ENCODE measurements at places on chromosomes 2 and 18.

GRCh38 chr2:112600634-112601033, 16.2 kb downstream of the CHCHD5 start:
- DNase-seq, result no peak

- DNase-seq, result no peak
Observed at GRCh38 chr2:104312684-104313083, 541.2 kb upstream of the POU3F3 start.

GRCh38 chr18:28514699-28515098, 337.8 kb upstream of the CDH2 start:
- DNase-seq, result no peak

DNA sequence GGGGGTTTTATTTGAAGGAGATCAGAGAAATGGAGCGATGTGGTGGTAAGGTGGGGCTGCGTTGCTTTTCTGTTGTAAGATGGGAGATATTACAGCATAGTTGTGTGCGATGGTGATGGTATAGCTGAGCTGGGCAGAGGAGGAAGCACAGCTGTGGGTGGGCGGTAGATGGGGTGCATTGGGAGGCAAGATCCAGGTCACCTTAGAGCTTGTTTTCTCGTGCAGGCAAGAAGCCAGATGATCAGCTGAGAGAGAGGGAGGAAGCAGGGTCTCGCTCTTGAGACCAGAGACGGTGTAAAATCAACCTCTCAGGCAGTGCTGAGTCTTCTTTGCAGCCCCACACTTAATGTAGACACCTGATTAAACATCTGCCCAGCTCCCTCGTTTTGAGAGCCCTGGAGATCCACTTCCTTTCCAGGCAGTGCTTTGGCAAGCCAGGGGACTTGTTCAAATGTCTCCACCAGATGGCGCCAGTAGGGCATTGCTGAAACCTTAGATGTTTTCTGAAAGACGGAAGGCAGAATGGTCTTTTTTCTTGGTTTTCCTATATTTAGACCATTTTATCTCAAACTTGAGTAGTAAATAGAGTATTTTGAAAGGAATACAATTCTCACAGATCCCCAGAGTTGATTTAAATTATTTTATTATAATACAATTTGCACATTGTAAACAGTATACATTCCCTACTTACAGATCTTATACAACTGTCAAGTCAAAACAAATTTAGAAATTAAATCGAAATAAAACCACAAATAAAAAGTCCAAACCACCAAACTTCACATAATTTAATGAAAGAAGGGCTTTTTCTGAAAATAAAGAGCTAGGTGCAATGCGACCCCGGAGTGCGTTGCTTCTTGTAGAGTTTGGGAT, 21.1 kb upstream of the LYPD6B start:
- DNase-seq, result peak; percentile 69

DNA sequence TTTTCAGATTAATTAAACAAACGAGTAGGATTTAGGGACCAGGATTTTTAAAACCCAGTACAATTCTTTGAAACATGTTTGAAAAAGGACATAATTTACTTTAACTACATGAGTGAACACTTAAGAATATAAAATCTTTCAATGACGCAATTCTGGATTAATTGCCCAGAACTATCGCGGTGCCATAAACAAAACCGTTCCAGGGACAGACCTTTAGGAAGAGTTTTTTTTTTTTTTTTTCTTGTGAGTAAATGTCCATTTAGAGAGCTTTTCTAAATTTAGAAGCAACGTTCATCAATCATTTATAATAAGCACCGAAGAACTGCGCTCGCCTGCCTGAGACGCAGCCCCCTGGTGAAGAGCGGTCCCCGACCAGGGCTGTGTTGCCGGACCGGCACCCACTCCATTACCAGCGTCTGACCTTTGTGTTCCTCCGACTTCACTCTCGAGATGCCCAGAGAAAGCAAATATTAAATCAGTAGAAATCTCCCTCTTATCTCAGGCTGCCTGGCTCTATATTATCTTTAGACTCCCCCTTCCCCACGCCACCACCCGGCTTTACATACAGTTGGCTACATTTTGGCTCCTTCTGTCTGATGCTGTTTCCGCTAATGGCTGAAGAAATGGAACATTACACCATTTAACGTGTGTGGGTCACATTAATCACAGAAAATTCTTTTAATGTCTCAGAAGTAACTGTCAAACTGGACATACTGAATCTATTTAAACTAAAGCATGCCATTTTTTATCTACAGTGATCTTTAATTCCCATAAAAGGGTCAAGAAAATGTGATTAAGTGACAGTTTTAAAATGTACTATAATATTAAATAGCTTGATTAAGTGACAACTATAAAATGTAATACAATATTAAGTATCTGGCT, 364.0 kb upstream of the MEIS1 start:
- DNase-seq, result no peak

GRCh38 chr2:101987832-101988231, 3.9 kb upstream of the IL1R2 start:
- no peak for DNase-seq

GRCh38 chr2:24164416-24164973, 10.4 kb upstream of the FAM228A start:
- peak; percentile 26 for DNase-seq

DNA sequence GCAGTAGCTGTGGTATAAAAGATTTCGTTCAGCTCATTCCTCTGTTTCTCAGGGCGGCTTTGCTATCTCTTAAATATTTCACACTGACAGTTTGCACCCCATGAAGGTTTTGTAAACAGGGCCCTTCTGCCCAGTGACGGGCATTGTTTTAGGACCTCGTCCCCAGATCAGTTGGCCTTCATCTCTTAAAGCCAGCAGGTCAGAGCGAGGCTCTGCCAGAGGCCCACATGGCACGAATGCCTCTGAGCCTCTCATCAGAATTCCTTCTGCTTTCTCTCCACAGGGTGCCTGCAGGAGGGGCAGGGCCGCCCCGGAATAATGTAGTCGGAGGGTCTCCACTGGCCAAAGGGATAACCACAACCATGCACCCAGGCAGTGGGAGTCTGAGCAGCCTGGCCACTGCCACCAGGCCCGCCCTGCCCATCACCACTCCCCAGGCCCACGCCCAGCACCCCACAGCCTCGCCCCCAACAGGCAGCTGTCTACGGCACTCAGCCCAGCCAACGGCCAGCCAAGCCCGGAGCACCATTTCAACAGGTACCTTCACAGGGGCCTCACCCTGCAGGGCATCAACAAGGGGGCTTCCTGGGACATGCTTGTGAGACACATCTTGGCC, 177.0 kb downstream of the SEPTIN10 start:
- no peak for DNase-seq

GRCh38 chr2:142880279-142880678, 2.8 kb downstream of the KYNU start:
- DNase-seq, result no peak

GRCh38 chr2:95287806-95288205, 9.3 kb upstream of the KCNIP3 start:
- DNase-seq, result no peak

GRCh38 chr2:11777886-11778415, 31.5 kb downstream of the LPIN1 start:
- no peak for DNase-seq

- DNase-seq, result no peak
Observed at GRCh38 chr2:75719616-75720015, 8.9 kb upstream of the GCFC2 start.

- DNase-seq, result no peak
Observed at GRCh38 chr2:1002350-1002749, 51.7 kb downstream of the SNTG2 start.

- DNase-seq, result no peak
Observed at GRCh38 chr2:46545015-46545839, 65.9 kb downstream of the TMEM247 start.

DNA sequence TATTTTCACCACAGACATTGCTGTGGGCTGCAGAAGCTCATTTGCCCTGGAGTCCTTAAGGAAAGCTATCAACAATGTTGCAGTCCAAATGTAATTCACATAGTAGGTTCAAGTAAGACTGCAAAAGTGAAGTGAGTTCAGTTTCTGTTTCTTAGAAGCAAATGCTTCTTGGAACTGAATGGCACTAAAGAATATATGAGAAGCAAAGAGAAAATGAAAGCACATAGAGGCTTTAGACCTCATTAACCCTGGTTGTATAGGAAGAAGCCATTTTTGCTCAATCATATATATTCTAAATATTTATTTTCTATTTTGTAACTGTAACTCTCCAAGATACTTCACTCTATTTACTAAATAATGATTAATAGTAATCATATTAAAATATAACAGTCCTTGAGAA, 292.0 kb downstream of the ZNF804A start:
- no peak for DNase-seq

DNA sequence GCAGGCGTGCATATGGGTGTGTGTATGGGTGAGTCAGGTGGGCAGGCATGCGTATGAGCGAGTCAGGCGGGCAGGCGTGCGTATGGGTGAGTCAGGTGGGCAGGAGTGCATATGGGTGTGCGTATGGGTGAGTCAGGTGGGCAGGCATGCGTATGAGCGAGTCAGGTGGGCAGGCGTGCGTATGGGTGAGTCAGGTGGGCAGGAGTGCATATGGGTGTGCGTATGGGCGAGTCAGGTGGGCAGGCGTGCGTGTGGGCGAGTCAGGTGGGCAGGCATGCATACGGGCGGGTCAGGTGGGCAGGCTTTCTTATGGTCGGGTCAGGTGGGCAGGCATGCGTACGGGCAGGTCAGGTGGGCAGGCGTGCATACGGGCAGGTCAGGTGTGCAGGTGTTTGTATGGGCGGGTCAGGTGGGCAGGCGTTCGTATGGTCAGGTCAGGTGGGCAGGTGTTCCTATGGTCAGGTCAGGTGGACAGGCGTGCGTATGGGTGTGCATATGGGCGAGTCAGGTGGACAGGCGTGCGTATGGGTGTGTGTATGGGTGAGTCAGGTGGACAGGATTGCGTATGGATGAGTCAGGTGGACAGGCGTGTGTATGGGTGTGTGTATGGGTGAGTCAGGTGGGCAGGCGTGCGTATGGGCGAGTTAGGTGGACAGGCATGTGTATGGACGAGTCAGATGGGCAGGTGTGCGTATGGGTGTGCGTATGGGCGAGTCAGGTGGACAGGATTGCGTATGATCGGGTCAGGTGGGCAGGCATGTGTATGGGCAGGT, 28.7 kb upstream of the KLF11 start:
- no peak for DNase-seq

DNA sequence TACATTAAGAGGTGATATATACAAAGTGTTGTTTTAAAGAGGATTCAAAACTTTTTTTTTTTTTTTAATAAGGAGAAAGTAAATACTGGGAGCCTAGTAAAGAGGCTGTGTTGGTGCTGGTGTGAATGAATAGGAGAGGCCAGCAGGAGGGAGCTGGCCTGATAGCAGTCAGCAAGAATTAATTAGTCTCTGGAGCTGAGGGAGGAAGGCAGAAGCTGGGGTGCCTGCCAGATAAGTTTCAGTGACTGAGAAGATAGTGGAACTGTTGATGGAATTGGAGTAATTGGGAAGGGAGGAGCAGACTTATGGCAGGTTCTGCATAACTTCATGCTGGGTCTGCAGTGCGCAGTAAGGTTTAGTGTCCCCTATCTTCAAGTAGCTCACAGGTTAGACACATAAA, 36.2 kb upstream of the SNORC start:
- no peak for DNase-seq

DNA sequence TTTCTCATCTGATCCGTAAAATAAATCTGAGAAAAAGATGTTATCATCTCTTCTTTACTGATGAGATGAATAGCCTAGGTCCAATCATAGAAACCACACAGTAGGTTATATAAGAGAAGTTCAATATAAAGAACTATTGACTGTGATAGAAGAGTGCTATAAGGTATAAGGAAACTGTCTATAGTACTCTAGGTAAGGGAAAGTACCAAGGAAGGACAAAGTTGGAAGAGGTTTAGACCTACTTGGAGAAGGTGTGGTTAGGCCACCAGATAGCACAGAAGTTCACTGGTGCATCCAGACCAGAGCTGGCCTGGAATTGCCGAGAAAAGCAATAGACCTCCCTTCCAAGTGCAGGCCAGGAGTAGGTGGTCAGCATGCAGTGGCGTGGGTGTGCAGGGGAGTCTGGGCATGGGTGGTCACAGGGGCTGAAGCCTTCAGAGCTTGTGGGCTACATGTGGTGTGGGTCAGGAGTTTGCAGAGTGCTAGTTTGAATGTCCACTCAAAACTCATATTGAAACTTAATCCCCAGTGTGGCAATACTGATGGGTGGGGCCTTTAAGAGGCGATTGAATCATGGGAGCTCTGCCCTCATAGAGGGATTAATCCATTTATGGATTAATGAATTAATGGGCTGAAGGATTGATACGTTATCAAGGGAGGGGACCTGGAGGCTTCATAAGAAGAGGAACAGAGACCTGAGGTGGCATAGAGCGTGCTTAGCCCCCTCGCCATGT, 86.3 kb downstream of the ALPK2 start:
- DNase-seq, result no peak

DNA sequence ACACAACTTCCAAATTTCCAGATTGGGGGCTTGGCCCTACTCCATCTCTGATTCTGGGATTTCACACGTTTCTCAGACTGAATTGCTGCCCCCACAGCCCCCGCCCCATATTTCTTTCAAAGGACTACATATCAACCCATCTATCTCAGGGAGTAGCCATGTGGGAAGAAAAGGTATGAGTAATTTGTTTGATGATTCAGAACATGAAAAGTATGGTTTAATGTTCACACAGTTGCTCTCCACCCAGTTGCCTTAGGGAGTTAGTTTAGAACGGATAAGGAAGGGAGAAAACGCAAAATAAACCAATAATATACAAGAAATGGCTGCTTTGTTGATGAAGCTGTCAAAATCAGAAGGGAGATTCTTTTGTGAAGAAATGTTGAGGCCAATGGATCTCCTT, 145.1 kb downstream of the PIEZO2 start:
- no peak for DNase-seq

- no peak for DNase-seq
Observed at GRCh38 chr2:236601316-236602202, 31.9 kb downstream of the ACKR3 start.

DNA sequence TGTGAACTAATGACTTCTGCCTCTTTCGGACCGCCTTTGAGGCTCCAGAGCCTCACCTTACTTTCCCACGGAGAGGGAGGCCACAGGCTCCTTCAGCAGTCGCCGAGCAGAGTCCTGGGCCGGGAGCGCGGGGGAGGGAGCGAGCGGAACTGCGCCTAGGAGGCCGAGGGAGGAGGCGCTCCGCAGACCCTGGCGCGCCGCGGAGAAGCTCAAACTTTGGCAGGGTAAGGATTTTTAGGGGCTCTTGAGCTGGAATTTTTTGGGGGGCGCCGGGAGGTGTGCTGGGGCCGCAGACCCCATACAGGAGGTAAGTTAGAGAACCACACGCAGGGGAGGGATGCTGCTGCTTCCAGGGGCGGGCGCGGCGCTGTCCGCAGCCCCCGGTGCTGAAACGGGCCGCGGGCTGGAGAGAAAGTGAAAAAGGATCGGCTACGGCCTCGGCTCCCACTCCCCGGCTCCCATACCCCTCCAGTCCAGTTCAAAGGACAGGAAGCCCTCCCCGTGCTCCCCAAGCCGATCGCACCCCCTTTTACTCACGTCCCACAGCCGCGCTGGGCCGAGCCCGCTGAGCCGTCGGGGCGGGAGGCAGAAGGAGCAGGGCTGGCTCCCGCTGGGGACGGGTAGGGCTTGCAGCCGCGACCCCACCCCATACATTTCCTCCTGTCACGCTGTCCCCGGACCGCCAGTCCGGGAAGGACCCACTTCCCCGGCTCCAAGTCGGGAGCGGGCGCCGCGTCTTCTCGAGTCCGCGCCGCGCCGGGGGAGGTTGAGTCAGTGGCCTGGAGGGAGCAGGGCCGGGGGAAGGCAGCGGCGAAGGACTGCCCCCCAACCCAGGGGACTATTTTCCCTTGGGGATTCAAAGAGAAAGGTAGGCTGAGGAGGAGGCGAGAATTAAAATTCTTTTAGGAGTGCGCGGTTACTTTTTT, at the start of gene CNGA3:
CNGA3 (plus strand) TSS at position 146 of the 926 bp plus-strand sequence. CDS start 23,520 bp downstream, outside the sequence.
- DNase-seq, result no peak

GRCh38 chr18:45751766-45752165, 27.8 kb downstream of the SLC14A1 start:
- DNase-seq, result no peak

- no peak for DNase-seq
Observed at GRCh38 chr2:121004359-121004758, 268.7 kb downstream of the GLI2 start.
